ENCODE measurements at places on chromosomes 7 and 10. TPM values are rescaled to one million over a fixed set of nuclear protein-coding genes. Genes with fewer than 3 reads are reported as not detected.

DNA sequence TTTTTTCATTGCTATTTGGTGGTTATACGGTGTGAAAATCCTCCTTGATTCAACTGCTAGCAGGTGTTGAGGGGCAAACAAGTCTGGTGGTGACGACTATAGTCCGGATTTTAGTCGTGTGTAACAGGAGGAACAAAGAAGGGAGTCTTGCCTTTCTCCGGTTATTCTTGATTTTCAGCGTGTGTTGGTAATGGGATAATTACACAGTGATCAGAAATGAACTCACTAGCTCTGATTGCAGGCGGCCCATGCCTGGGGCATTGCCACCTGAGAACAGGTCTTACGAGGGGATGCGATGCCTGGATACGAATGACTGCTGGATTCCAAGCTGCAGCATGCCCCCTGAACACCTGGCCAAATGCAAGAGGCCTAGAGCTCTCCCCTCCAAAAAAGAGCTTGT, 72.8 kb downstream of the CAMK1D start:
- DNase-seq = no peak

- DNase-seq = no peak
These were observed 34.1 kb upstream of the OCM2 start for GRCh38 chr7:98024075-98024474.

GRCh38 chr10:109029870-109030269, 893.4 kb downstream of the XPNPEP1 start:
- DNase-seq = no peak

PLXDC2 gene
- total RNA-seq = 155 TPM

DNA sequence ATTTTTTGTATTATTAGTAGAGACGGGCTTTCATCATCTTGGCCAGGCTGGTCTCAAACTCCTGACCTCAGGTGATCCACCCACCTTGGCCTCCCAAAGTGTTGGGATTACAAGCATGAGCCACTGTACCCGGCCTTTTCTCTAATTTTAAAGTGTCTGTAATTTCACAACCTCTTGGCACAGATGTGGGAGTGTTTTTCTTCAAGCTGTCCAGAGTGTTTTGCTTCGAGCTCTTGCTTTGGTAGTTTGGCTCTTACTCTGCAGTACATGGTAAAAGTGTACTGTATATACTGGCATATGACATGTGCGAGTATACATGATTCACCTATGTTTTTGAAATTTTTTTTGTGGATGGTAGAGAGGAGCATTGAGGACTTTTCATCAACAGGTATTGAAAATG, 9.8 kb downstream of the SRGN start:
- no peak for DNase-seq

MYO1G gene
- total RNA-seq = 2.0 TPM

DNA sequence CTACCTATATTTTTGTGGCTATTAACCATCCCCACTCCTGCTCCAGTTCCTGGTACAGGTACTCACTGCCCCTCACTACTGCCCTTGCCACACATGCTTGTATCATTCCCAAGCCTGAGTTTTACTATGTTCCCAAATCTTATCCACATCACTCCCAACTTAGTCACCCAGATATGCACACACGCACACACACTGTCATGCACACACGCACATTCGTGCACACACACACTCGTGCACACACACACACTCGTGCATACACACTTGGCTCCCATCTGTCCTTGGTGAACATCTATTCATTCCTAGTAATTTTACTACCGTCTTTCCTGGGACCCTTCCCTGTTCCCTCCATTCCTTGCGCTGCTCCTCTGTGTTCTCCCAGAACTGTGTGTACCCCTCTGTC, 287.2 kb upstream of the RNF32 start:
- DNase-seq = no peak

ZNF467 gene
- 7.4 TPM for total RNA-seq

OLAH gene
- total RNA-seq = 2.5 TPM

All from thoracic aorta (tissue), 2 donors.